T follicular helper cell (primary cell): ENCODE measurements at places on chromosomes 2 and 18.

- DNase-seq, result no peak
Measured at GRCh38 chr2:65630643-65631042, 198.2 kb upstream of the SPRED2 start.

- DNase-seq, result no peak
Measured at GRCh38 chr2:20976527-20976926, 67.3 kb downstream of the APOB start.

DNA sequence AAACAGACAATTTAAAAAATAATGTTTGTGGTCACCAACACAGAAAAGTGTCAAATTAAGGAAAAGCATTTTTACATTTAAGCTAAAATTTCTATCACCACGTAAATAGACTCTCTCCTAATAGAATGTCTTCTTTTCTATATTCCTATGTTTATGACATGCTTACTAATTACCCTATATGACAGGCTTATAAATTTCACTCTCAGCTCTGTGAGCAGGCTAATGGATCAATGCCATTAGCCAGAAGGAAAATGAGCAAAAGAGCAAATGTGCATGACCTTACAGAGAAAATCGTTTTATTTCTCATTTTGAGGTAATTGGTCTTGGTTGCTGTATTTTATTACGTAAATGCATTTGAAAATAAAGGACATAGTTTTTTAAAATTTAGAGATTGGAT is 209.7 kb downstream of the TMX3 start:
- no peak for DNase-seq

GRCh38 chr2:78980152-78980465 is 45.4 kb upstream of the REG3G start:
- no peak for DNase-seq

- DNase-seq, result no peak
Measured at GRCh38 chr2:237438080-237438940, 24.3 kb upstream of the COL6A3 start.

GRCh38 chr2:95702471-95702870 is 110.7 kb downstream of the TRIM43 start:
- DNase-seq, result no peak

GRCh38 chr2:224416656-224417360 is 14.9 kb upstream of the FAM124B start:
- DNase-seq, result no peak

DNA sequence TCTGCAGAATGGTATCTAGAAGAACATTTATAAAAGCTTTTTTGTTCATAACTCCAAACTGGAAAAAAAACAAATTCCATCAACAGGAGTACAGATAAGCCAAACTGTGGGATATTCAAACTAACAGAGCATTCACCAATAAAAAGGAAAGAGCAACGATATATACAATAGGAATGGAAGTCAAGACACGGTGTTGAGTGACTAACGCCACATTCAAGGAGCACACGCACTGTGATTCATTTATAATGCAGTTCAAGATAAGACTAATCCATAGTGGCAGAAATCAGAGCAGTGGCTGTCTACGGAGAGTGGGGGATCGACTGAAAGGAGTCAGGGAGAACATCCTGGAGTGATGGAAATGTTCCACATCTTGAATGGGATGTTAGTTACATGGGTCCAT is 70.7 kb downstream of the CABYR start:
- DNase-seq, result no peak

- no peak for DNase-seq
Measured at GRCh38 chr2:188969236-188969635, 4.9 kb upstream of the COL3A1 start.

DNA sequence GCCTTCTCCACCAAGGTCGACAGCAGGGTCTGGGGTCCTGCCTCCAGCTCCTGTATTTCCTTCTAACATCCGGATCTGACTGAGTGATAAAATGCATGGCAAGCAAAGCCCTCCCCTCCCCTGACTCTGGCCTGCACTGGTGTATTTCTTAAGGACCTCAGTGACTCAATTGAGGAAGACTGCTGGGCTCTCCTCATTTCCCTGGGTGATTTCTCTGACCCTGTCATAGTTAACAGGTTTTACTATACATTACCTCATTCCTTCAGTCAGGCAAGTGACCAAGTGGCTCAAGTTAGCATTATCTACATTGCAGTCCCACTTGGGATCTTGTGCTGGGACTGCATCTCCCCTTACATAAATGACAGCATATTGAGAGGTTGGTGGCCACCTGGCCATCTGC is 38.8 kb upstream of the CCBE1 start:
- no peak for DNase-seq

GRCh38 chr18:32040936-32041335 is 22.3 kb downstream of the RNF125 start:
- peak; percentile 34 for DNase-seq

DNA sequence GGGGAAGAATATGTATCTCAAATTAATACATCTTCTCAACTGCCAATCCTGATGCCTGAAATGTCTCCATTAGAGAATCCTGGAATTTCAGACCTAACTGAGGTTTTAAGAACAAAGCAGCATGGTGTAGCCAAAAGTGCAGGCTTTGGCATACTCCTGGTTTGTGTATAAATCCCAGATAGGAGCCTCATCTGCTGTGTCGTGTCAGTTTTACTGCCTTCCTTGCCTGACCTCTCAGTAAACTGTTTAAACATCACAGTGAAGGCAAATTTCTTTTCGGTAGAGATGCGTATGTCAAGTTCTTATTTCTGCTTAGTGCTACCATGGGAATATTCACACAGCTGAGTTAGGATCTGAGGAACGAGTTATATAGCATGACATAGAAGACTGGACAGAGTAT is 7.3 kb downstream of the SCG2 start:
- no peak for DNase-seq

GRCh38 chr2:222380456-222380855 is 43.9 kb upstream of the SGPP2 start:
- no peak for DNase-seq

GRCh38 chr2:6556755-6557154 is 309.0 kb downstream of the CMPK2 start:
- no peak for DNase-seq

GRCh38 chr2:28906376-28906775 is 11.9 kb downstream of the WDR43 start:
- no peak for DNase-seq

DNA sequence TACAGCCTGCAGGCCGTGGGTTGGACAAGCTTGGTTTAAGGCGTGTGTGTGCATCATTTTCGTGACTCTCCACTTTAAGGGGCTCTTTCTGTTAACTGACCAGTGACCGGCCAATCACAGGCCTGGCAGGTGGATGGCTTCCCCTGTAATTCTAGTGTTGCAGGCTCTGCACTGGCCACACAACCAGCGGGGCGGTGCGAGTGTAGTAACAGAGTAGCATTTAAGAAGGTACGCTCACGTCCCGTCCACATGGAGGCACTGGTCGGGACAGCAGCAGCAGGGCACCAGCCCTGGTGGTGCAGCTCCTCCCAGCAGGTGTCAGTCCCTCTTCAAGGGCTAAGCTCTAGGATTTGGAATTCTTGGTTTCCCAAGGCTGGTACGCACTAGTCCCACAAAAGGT is 8.0 kb upstream of the ANO7 start:
- DNase-seq, result no peak

GRCh38 chr2:174224665-174225288 is 23.6 kb downstream of the OLA1 start:
- DNase-seq, result no peak

- DNase-seq, result no peak
Measured at GRCh38 chr2:126781806-126782205, 116.9 kb upstream of the TEX51 start.

DNA sequence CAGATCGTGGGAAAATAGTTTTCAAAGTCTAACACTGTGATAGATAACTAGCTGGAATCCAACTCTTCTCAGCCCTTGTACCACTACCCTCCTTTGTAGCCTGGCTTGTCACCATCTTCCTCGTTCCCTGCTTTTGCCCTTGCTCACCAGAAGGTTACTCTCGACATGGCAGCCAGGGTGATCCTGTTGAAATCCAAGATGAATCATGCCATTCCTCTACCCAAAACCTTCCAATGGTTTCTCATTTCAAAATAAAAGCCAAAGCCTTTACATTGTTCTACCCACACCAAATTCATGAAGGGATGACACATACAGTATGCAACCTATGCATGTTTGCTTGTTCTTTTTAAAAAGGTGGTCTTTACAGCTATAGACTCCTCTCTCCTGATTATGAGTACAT is 45.7 kb downstream of the STAT4 start:
- DNase-seq, result no peak

DNA sequence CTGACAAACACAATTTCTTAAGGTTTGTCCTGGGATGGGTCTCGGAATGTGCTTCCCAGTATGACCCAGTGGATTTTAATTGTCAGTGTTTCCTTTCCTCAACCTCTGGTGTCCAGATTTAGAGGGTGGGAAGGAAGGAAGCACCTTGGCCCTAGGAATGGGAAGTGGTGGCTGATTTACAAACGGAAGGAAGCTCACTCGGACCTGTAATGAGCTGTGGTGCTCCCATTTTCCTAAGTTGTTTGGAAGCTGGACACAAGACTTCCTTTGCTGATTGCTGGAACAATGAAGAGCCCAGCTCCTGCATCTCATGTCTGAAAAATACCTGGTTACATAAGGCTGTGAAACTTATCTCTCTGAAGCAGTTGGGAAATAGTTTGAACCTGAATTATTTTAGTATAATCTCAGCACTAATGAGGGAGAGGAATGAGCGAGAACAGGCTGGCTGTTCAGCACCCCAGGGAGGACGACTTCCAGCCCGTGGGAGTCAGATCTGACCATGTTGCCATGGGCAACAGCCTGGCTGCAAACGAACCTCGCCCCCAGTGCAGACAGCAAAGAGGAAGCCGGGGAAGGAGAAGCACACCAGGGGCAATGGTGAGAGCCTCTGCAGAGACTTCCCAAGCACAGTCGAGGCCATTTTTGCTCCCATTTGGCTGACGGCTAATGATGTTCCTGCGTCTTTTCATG is 74.4 kb upstream of the ASB18 start:
- DNase-seq, result no peak

DNA sequence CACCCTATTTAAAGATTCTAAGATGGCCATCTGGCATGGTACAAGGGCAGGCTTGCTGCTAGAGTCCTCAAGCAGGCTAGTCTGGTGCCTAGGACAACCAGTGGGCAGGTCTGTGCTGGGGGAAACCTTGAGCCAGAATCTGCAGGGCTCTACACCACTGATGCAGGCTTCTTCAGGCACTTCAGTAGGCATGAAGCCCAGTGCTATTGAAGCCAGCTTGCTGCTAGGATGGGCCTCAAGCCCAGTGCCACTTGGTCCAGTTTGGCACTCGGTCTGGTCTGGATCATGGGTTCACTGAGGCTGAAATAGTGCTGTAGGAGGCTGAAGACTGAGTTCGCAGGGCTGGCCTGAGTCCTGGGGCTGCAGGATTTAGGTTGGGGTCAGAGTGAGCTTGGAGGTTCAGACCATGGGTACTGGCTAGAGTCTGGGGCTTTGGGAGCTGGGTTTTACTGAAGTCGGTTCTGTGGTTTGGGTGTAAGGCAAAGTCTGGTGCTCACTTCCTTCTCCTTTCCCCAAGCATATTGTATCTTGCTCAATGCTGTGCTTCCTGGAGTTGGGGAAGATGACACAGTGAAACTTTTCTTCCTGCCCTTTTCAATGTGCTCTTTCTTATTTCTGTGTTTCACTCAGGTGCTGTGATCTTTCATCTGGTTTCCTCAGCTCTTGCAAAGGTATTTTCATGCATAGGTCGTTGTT is 41.2 kb downstream of the SP100 start:
- no peak for DNase-seq

DNA sequence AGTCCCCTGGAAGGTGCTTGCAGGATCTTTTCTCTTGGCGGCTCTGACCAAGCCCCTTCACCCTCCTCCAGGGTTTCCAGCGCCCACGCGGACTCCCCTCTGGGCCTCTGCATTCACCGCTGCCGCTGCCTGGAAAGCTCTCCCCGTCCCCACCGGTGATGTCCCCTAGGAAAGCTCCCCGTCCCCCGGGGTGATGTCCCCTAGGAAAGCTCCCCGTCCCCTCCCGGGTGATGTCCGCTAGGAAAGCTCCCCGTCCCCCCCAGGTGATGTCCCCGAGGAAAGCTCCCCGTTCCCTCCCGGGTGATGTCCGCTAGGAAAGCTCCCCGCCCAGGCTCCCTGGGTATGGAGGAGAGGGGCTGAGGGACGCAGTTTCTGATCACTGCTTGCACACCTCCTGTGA is 27.9 kb downstream of the ZAP70 start:
- DNase-seq, result no peak

- no peak for DNase-seq
Measured at GRCh38 chr18:79533146-79533545, 137.4 kb downstream of the NFATC1 start.

DNA sequence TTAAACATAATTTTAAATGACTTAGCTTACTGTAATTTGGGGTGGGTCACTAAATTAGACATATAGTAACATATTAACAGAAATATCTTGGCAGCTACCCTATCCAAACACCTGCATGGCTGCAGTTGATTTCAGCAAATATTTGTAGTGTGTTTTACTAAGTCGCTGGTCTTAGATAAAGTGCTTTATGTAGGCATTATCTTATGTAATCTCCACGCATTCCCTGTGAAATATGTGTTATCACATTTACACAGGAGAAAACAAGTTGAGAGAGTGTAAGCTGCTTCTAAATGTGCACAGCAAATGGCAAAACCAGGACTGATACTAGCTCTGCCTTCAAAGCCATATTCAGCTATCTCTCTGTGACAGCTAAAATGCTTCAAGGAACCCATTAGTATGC is 72.0 kb downstream of the NYAP2 start:
- DNase-seq, result no peak

DNA sequence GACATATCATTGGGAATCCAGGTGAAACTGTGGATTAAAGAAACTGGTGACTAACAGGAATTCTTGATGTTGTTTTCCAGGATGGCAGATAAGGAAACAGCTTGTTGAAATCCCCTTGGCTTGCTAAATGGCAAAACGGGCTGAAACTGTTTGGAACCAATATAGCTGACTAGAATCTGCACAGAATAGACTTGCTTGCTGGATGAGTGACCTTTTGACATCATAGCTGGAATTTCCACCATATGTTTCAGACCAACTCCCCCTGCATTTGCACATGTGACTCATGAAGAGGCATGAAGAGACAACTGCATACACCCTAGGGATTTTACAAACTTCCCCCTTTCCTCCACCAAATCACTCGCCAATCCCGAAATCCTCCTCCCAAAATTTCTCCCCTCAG is 87.7 kb upstream of the LYPD1 start:
- DNase-seq, result no peak

DNA sequence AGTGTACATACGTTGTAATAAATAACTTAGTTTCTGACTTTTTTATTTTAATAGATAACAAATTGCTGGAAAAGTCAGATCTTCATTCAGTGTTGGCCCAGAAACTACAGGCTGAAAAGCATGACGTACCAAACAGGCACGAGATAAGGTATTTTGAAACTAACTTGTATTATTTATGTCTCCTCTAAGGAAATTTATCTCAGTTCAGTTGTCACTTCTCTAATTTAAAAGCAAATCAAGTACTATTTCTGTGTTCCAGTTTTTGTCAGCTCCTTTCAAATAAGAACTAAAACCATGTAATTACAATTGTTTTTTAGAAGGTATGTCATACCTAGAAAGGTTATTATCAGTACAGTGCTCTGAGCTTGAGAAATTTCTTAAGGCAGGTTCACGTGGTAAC is 4.6 kb downstream of the ATG16L1 start:
- no peak for DNase-seq

- no peak for DNase-seq
Measured at GRCh38 chr2:38199127-38199526, 123.2 kb upstream of the CYP1B1 start.
